ENCODE measurements at places on chromosomes 16 and 17.

DNA sequence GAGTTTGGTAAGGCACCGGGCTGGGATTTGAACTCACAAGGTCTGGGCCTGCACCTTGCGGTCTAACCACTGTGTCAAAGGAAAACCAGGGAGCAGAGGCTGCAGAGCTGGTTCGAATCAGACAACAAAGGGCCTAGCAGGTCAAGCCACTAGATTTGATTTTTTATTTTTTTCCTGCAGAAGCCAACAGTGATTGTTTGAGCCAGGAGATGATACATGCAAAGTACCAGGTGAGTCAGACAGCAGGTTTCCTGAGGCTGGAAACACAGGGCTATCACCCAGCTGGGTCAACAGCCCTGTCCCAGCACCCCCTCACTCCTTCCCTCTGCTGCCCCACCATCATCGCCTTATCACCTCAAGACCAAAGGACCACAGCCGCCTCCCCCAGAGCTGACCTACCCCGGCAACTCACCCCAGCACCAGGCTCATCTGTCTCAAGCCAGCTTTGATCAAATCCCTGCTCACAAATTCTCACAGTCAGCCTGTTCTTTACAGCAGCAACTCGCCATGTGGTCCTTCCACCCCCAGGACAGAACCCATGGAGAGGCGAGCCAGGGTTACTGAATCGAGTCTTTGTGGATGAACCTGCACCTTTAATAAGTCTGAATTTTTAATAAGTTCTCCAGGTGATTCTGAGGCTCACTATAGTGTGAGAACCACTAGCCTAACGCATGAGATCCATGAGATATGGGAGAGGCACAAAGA, 13.0 kb upstream of the KRT19 start:
- DNase-seq = no peak

- DNase-seq = no peak
These were observed 392.5 kb downstream of the HS3ST3B1 start for GRCh38 chr17:14693382-14693781.

GRCh38 chr17:31392856-31393748, 1.6 kb downstream of the RAB11FIP4 start:
- DNase-seq = no peak

- peak; percentile 83 for DNase-seq
These were observed 24.0 kb downstream of the PIK3R5 start for GRCh38 chr17:8941520-8941919.

DNA sequence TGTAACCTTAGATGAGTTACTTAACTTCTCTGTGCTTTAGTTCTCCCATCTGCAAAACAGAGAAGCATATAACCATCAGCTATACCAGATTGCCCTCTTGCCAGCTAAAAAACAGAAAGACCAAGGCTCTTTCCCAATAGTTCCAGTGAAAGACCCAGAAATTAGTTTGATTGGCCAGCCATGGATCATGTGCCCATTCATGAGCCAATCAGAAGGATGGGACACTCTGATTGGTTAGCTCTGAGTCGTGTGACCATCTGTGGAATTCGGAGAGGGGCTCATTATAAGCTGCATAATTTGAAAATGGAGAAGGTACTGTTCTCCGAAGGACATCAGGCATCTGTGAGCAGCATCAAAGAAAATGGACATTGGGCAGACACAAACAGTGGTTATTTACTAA, 155.2 kb downstream of the ABCC12 start:
- no peak for DNase-seq
